ENCODE measurements at places on chromosomes 5 and 9. TPM values are rescaled to one million over a fixed set of nuclear protein-coding genes. Genes with fewer than 3 reads are reported as not detected.

VCAN gene
- 171 TPM for total RNA-seq

GRCh38 chr9:14320271-14321181 lies 6.6 kb upstream of the NFIB start:
- no peak for DNase-seq
- H3K27me3 ChIP-seq, result no peaks in the 10 kb centered on the region
- no peaks in the 10 kb centered on the region for H3K36me3 ChIP-seq
- H3K4me3 ChIP-seq, result no peak overlapping the region
- H3K4me1 ChIP-seq, result no peaks in the 10 kb centered on the region

GRCh38 chr5:158513490-158514318 lies 586.0 kb downstream of the EBF1 start:
- H3K27me3 ChIP-seq, result no peaks in the 10 kb centered on the region
- no peaks in the 10 kb centered on the region for H3K36me3 ChIP-seq
- no peak overlapping the region for H3K27ac ChIP-seq
- H3K4me1 ChIP-seq, result peaks cover 6% of the 10 kb centered on the region
- no peak overlapping the region for H3K4me3 ChIP-seq

DNA sequence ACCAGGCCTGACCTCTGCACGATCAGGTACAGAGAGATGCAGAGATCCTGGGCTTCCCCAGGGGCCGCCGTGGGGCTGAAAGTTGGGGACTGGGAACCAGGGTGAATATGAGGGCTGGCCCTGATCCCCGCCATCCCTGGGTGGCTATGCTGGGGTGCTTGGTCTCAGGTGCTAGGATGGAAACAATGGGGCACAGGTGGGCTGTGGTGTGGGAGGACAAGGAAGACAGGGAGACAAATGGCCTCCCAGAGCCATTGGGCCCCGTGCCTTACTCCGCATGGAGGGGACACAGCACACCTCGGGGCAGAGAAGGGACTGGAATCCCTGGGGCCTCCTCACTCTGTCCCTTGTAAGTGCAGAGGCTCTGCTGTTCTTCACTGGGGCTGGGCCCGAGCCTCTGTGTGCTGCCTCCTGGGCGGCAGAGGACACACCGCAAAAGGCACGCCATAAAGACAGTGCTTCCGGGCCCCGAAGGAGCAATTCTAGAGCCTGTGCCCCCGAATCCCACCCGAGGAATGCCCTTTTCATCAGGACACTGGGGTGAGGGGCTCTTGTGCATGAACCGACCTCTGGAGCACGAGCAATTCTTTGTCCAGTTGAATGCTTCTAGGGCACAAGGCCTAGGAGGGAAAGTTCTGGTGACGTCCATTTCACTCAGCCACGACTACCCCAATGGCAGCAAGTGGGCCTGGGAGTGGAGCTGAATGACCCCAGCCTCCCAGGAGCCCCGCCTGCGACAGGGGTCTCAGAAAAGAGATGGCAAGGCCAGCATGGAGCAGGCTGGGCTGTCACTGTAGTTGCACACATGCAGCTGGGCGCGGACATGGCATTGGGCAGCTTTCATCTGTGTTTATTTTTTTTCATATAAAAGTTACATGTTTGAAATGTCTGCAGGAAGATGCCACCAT lies 30.9 kb downstream of the PRRT1B start:
- H3K27me3 ChIP-seq, result no peaks in the 10 kb centered on the region

DNA sequence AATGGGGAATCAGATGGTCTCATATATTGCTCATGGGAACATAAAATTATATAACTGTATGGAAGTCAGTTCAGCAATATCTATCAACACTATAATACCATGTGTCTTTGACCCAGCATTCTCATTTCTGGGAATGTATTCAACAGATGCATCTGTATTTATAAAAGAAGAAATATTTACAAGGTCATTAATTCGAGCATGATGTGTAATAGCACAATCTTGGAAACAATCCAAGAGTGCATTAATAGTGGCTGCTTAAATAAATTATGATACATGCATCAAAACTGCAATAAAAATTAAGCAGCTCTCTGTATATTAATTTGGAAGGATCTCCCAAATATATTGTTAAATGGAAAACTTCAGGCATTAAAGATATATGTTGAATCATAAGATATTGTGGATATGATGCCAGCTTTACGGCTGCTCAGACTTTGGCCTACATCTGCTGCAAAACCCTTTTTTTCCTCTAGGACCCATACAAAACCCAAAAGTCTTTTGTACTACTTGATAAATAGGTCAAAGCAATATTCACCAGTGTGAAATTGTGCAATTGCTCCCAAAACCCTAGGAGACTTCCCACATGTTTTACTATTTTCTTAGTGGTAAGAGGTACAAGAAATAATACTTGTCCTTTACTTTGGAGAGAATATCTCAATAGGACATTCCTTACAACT lies 45.3 kb upstream of the ISOC1 start:
- DNase-seq, result no peak
- H3K27me3 ChIP-seq, result no peaks in the 10 kb centered on the region
- H3K4me1 ChIP-seq, result no peaks in the 10 kb centered on the region
- no peak overlapping the region for H3K27ac ChIP-seq
- H3K36me3 ChIP-seq, result no peaks in the 10 kb centered on the region

DNA sequence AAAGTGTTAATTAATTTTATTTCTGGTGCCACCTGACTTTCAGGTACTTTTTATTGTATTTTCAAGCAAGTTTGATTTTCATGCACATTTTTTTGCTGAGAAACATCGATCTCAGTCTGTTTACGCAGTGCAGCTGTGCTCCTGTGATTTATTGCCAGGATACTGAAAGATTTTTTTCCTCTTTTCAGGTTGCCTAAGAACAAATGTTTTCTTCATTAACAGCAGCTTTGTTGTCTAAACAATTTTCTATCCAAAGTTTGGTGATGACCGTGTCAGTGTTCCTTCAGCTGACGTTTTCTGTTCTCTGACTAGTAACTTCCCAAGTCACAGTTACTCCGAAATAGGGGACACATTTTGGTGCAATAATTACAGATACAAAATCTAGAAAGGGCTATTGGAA lies 78.1 kb downstream of the VCAN start:
- H3K36me3 ChIP-seq, result no peaks in the 10 kb centered on the region
- H3K4me1 ChIP-seq, result peaks cover 7% of the 10 kb centered on the region
- no peaks in the 10 kb centered on the region for H3K27me3 ChIP-seq
- H3K4me3 ChIP-seq, result no peak overlapping the region
- no peak for DNase-seq

DNA sequence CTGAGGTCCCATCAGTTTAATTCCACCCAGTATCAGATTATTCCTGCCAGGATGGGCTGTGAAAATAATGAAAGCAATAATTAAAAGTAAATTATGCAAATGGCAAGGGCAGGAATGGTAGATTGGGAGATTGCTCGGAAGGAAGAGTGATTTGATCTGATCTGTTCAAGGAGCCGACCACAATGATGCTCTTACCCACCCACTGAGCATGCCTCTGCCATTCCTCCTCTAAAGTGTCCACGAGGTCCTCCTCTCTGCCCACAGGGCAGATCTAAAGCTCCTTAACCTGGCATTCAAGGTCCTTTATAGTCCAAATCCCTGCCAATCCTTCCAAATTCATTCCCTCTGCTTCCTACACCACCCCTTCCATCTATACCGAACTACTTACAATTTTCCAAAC lies 147.8 kb downstream of the TTLL11 start:
- no peaks in the 10 kb centered on the region for H3K27me3 ChIP-seq
- H3K27ac ChIP-seq, result no peak overlapping the region
- no peaks in the 10 kb centered on the region for H3K4me1 ChIP-seq

GRCh38 chr9:99750526-99750925 lies 71.2 kb upstream of the NR4A3 start:
- H3K4me3 ChIP-seq, result no peak overlapping the region
- no peaks in the 10 kb centered on the region for H3K27me3 ChIP-seq

PDCD1LG2 gene
- 2.2 TPM for total RNA-seq

CCDC192 gene
- not detected for total RNA-seq

GRCh38 chr5:133996683-133997252 lies 8.0 kb downstream of the VDAC1 start:
- DNase-seq, result no peak
- H3K4me1 ChIP-seq, result peaks cover 19% of the 10 kb centered on the region
- no peak overlapping the region for H3K4me3 ChIP-seq
- H3K27me3 ChIP-seq, result no peaks in the 10 kb centered on the region

DNA sequence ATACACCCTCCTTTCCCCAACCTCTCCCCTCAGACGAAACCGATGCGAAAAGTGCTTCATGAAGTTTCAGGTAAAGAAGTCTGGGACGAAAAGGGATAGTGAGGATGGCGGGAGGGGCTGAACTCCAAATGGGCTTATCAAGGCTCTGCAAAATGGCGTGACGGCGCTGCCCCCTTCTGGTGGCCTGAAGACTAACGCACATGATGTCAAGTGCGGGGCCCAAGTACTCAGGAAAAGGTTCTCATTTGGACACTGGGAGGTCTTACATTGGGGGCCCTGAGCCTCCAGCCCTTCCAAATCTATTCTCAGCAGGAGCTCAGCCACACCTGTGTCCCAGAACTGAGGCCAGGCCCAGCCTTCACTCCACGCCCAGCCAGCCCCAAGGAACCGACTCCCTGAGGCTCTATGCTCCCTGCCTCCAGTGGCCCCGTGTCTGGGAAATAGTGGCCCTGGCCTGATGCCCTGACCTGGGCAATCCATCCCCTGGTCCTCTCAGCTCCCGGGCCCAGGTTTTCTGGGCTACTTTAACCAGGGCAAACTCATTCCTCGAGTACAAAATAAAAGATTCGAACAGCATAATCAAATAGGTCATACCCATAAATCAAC lies 119.9 kb downstream of the KCNIP1 start:
- H3K27me3 ChIP-seq, result no peaks in the 10 kb centered on the region
- H3K4me1 ChIP-seq, result no peaks in the 10 kb centered on the region
- no peaks in the 10 kb centered on the region for H3K36me3 ChIP-seq
- no peak overlapping the region for H3K27ac ChIP-seq

PCDHGA7 gene
- 5.0 TPM for total RNA-seq

GPR150 gene
- total RNA-seq, result 0.35 TPM

GABBR2 gene
- total RNA-seq, result 4.5 TPM

TNFSF15 gene
- total RNA-seq, result 0.43 TPM

- H3K4me3 ChIP-seq, result no peak overlapping the region
- H3K27ac ChIP-seq, result no peak overlapping the region
- no peaks in the 10 kb centered on the region for H3K27me3 ChIP-seq
- DNase-seq, result no peak
- H3K36me3 ChIP-seq, result no peaks in the 10 kb centered on the region
These were observed 70.1 kb upstream of the PANK3 start for GRCh38 chr5:168649306-168649705.

All from adrenal gland (tissue), 19 donors.